ENCODE measurements at places on chromosomes 4 and X.

DNA sequence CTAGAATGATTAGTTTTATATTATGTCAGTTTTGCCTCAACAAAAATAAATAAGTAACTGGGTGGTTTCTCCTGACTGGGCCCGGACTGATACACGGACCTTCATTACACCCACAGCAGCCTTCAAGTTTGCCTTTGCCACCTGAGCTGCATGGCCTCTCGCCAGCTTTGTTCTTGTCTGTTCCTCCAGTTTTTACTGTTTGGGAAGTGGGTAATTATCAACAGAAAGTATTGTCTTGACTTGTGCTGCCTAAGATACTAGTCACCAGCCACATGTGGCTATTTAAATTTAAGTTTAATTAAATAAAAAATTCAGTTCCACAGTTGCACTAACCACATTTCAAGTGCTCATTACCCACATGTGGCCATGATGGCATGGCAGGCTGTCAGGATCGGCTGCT lies 74.7 kb upstream of the INTU start:
- no peak for DNase-seq

- DNase-seq: no peak
These were observed 3.3 kb upstream of the HAUS3 start for GRCh38 chr4:2245057-2245786.

GRCh38 chr4:80138551-80139538 lies 58.5 kb upstream of the PRDM8 start:
- peak; percentile 94 for DNase-seq

- no peak for DNase-seq
These were observed 801.0 kb upstream of the IGFBP7 start for GRCh38 chr4:57911203-57911602.

GRCh38 chrX:24026432-24026831 lies 554 bp downstream of the KLHL15 start:
- DNase-seq: no peak

- DNase-seq: no peak
These were observed 217.9 kb upstream of the MAB21L2 start for GRCh38 chr4:150363721-150364688.

GRCh38 chr4:23947826-23948225 lies 58.0 kb upstream of the PPARGC1A start:
- no peak for DNase-seq

DNA sequence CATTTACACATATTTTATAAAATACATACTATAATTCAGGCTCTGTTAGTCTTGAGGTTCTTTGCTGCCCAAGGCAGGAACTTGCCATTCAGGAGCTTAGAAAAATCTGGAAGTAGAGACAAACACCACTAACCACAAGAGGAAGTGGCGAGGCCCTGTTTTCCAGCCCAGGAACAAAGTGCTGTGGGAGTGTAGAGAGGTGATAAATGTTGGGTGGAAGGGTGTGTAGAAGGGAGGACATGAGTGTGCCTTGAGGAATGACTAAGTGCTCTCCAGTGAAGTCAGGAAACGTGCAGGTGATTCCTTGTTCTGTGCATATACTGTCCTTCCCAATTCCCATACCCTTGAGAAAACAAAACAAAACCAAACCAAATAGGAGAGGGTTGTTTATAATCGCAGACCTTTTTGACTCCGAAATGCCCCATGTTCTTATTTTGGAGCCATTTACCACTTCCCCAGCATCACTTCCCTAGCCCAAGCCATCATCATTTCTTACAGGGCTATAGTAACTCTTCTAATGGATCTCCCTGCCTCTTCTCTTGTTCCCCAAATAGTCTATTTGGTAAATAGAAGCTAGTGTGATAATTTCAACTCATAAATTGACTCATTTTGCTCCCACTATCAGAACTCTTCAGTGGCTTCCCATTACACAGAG lies 83.2 kb downstream of the GPAT3 start:
- DNase-seq: no peak

DNA sequence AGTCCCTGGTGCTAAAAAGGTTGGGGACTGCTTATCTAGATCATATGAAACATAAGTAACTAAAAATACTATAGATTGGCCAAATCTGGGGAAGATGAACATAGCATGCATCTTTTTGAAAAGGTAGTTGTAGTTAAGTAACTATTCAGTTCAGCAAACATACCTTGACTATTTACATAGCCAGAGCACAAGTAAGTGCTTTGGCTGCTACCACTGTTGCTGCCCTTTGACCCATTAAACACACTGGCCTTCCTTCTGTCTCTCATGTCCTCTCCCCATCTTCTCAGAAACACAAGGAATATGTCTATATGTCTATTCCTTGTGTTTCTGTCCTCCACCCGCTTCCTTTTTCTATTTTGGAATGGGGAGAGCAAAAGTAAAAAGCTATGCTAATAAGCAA lies 87.9 kb upstream of the SPRY1 start:
- DNase-seq: no peak

GRCh38 chrX:18884916-18885315 lies 99.0 kb downstream of the PHKA2 start:
- no peak for DNase-seq

DNA sequence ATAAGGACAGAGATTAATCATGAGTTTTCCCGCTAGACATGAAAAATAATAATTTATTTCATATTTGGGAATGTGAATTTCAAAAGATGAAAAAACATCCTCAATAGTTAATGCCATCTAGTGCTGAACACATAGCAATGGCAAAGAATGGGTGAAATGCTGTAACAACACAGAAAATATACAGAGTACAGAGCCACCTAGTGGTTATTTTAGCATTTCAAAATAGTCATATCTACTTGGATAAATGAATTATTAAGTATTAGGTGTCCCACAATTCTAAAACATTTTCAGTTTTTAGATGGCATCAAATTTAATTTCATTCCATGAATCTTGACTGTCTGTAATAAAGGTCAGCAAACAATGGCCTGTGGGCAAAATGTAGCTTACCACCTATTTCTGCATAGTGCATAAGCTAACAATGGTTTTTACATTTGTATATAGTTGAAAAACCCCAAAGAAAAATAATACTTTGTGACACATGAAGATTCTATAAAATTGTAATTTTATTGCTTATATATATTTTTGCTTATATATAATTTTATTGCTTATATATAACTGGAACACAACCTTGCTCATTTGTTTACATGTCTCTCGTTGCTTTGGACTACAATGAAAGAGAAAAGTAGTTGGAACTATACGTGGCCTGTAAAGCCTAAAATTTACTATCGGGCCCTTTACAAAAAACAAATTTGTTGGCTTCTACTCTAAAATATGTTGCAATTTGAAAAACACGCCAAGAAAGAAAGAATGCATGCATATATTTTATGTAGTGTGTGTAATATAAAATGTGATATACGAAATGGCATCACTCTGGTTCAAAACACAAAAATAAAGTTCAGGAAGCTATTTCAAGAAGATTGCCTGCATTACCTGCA lies 99.1 kb upstream of the FAM47C start:
- DNase-seq: no peak

DNA sequence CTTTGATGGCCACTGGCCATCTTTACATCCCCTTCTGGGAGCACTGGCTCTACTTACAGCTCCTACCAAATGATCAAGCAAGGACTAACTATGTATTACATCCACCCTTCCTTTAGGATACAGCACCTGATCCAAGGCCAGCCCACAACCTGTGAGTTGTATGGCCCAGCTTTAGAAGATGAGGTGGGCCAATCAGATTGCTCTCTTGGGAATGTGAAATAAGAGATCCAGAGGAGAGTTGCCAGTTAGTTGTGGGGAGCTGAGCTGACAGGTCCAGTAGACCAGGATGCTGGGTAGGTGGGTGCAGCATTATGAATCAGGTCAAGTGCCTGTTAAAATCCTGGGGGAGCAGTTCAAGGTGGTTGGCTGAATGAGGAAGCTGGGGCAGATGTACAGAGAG lies 111.5 kb downstream of the GNL3L start:
- no peak for DNase-seq

GRCh38 chr4:119125931-119126330 lies 9.7 kb upstream of the MYOZ2 start:
- no peak for DNase-seq

DNA sequence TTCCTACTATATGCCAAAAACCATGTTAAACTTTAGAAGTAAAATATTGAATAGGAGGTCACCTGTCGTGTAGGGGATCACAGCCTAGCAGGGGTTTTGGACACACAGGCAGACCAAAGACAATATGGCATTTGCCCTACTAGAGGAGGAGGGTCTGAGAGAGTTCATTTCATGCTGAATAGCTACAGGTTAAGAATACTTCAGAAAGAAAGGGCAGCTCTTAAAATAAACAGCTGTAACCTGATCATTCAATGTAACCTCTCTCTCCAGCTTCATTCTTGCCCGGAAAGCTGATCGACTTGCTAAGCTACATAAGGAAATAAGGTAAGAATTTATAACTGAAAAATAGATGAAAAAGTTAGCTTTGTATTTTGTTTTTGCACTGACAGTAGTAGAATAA lies 79.9 kb downstream of the MAOA start:
- no peak for DNase-seq

GRCh38 chr4:150482581-150482980 lies 99.4 kb upstream of the MAB21L2 start:
- DNase-seq: no peak

DNA sequence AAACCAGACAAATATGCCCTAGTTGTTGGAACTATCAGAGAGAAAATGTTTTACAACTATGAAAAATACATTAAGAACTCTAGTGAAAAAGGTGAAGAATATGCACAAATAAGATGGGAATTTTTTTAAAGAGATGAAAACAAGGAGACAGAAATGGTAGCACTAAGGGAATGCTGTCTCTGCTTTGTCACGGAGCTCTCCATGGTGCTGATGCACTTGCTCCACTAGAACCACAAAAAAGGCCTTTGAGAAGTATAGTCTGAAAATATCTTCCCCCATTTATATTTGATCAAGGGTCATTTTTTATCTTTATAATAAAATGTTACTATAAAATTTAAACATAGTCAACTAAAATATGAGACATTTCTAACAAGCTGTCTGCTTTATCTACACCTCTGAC lies 1655.5 kb upstream of the AGA start:
- DNase-seq: no peak

- DNase-seq: no peak
These were observed 335.8 kb downstream of the PABPC4L start for GRCh38 chr4:133865612-133866327.

GRCh38 chrX:9604111-9604907 lies 139.5 kb downstream of the TBL1X start:
- no peak for DNase-seq

- DNase-seq: peak; percentile 5
These were observed at the start of gene SLC16A2 for GRCh38 chrX:74421036-74421739. Gene SLC16A2, plus strand, starts transcription at chrX:74421493. Its CDS starts 145 bp downstream, at chrX:74421638.

DNA sequence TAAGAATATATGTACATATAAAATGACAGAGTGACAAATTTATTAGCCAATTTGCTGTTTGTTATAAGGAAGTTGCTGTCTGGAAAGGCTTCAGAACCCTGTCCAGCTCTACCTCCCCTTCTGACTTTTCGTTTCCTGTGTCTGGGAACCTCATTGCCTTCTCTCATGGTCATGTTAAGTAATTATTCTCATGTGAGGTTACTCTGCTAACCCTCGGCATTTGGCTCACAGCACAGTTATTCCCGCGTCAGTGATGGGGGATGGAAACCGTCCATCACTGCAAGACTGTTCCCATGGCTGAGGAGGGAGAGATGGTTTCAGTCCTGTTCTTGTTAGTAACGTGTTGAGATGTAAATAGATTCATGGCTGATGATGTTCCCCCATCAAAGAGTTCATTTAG lies 11.9 kb downstream of the EDNRA start:
- no peak for DNase-seq

DNA sequence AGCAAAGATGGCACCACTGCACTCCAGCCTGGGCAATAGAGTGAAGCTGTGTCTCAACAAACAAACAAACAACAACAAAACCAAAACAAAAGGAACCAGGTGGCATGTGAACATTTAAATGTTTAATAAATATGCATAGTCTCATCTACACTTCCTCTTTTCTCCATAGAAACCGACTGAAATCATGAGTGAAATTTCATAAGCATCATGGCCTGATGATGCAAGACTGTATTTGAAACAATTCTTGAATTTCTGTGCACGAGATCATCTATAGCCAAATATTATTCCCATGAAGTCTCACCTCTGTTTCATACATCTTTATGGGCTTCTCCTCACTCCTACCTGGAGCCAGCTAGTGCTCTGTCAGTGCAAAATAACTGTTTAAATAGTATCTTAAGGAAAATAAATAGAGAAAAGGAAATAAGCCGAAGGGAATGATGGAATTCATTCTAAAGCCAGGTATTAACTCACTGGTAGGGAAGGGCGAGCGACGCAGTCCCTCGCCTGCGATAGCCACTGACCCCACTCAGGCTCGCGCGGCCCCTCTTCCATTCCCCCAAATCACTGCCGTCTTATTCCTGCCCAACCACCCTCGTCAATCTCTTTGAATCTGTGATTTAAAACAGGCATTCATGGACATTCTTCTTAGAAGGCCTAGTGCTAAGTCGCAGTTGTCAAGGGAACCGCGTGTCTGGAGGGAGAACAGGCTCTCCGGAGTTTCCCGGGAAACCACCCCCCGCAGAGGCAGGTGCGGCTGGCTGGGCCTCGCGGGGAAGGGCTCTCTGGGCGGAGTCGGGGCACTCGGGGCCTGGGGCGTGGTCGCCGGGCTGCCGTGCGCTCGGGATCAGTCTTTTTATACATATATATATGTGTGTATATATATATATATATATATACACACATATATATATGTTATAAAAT lies 52.4 kb upstream of the TRIM2 start:
- peak; percentile 21 for DNase-seq

- no peak for DNase-seq
These were observed 82.9 kb upstream of the RBPJ start for GRCh38 chr4:26237916-26238315.

DNA sequence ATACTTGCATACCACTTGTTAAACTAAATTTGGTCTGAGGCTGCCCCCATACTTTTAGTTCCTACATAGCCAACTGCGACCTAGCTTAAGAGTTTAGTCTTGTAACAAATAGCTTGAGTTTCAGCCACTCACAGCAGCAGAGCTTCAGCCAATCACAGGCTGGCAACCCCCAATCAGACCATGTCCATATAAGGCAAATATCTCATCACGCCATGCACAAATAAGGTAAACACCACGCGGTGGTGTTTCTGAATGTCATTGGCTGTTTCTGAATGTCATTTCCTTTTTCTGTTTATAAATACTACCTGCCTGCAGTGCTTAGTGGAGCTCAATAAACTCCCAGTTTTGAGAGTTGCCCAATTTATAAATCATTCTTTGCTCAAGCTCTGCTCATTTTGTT lies 143.1 kb upstream of the MAD2L1 start:
- no peak for DNase-seq

DNA sequence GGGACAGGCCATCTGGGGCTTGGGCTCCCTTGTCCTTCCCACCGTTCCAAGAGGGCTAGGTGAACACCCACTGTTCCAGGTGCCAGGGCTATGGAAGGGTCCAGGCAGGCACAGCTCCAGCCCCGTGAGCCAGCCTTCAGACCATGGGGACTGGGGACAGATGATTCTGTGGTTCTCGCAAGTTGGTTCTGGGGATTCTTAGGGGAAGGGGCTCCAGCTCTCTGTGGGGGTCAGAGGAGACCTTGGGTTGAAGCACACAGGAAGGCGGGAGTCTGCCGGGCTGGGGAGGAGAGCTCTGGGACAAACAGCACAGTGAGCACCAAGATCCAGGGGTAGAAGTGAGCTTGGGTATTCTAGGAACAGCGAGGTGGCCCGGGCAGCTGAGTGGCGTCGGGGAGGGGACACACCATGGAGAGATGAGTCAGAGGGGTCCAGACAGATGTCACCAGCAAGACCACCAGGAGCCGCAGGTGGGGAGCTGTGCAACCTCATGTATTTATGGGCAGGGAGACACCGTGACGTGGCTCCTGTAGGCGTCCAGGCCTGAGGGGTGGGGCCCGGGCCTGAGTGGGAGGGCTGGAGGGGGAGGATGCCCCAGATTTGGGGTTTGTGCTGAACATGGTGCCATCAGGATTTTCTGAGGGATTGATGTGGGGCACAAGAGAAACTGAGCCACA lies 48.8 kb upstream of the HMX1 start:
- no peak for DNase-seq

Data from T-helper 1 cell (primary cell).